ENCODE measurements at places on chromosomes 4 and X.

- no peak for DNase-seq
These were observed 36.7 kb downstream of the KLF8 start for GRCh38 chrX:56268888-56269287.

GRCh38 chr4:101791182-101791558 lies 640 bp downstream of the BANK1 start:
- peak; percentile 1 for DNase-seq

- DNase-seq, result no peak
These were observed 267.4 kb downstream of the RAPGEF2 start for GRCh38 chr4:159370286-159370685.

- no peak for DNase-seq
These were observed 21.9 kb downstream of the L1CAM start for GRCh38 chrX:153864101-153864500.

- DNase-seq, result no peak
These were observed 126.5 kb upstream of the INTU start for GRCh38 chr4:127506283-127506682.

DNA sequence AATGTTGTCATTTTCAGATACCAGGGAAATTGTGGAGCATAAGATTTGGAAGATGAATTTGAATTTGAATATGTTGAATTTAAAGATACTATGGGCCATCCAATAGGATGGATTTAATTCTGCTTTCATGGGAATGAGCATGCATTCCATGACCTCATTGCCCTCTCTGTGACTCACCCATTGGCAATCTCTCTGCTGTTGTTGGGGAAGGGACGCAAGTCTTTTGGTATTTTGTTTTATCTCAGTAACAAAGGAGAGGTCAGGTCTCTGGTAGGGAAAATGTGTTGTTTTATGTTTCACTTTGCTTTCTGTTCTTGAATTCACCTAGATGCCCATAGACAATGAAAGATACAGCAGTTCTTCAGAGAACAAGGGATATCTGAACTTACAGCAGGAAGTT lies 42.1 kb upstream of the MAGEA4 start:
- DNase-seq, result no peak

- DNase-seq, result no peak
These were observed 2.4 kb downstream of the SPRY1 start for GRCh38 chr4:123398853-123399626.

GRCh38 chr4:139770361-139770760 lies 104.7 kb downstream of the MGST2 start:
- no peak for DNase-seq

- DNase-seq, result no peak
These were observed 28.6 kb downstream of the CLNK start for GRCh38 chr4:10655968-10656367.

DNA sequence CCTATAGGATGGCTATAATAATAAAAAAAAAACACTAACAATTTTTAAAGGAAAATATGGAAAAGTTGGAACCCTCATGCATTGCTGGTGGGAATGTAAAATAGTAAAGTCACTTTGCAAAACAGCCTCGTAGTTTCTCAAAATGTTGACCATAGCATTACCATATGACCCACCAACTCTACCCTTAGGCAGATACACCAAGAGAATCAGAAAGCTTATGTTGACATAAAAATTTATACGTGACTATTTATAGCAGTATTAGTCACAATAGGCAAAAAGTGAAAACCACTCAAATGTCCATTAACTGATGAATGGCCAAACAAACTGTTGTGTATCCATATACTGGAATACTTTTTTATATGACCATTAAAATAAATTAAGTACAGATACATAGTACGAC lies 19.8 kb upstream of the FAM241A start:
- no peak for DNase-seq

DNA sequence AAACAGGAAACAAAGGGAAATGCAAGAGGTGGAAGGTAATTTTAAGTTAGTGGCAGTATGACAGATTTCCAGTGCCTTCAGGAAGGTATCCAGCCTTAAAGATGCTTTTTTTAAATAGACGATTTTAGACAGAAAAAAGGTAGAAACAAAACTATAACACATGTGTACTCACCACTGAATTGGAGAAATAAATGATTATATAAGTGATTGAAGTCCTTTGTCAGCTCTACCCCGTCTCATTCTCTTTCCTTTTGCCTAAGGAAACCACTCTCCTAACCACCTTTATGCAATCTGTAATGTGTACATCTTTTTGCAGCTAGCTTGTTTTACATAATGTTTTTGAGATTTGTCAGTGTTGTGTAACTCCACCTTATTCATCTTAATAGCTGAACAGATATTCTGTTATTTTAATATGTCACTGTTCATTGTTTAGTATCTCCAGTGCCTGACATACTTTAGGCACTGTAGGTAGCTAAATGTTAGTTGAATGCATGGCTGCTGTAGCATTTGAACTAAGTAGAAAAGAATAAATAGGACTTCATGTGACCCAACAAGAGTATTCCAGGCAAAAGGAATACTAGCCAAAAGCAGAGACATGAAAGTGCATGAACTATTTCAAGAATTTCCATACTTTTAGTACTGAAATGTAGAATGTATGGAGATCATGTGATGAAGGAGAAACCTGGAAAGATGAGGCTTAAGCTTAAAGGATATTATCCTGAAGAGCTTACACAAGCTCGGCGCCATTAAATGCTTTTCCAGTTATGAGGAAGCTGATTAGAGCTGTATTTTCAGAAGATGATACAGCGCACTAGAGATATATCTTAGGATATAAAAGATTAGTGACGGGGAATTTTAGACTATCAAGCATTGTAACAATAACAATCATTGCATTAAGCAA lies 865 bp downstream of the FAM200B start:
- DNase-seq, result no peak

DNA sequence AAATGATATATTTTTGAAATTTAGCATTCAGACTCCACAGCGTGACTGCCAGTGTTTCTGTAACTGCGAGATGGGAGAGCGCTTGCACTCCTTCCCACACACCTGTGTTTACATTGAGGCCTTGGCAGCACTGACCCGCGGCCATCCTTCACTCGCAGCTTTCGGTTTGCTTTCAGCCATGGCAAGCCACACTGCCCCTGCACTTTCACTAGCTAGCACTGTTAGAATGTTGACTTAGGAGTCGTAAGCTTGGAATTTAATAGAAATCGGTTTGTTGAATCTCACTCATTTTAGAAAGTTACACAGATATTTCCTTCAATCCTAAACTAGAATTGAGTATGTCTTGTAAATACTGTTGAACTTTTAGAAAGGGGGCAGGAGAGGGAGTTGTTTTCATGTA lies 136.2 kb downstream of the CFAP299 start:
- DNase-seq, result peak; percentile 58

GRCh38 chr4:83603129-83603528 lies 67.2 kb downstream of the GPAT3 start:
- no peak for DNase-seq

GRCh38 chr4:6875431-6875831 lies 34.2 kb upstream of the TBC1D14 start:
- no peak for DNase-seq

- DNase-seq, result no peak
These were observed 49.7 kb downstream of the FAM9B start for GRCh38 chrX:8984231-8984630.

- no peak for DNase-seq
These were observed 1.4 kb downstream of the APLN start for GRCh38 chrX:129653181-129653970.

- DNase-seq, result no peak
These were observed 206.4 kb downstream of the KLHL13 start for GRCh38 chrX:117910216-117910615.

DNA sequence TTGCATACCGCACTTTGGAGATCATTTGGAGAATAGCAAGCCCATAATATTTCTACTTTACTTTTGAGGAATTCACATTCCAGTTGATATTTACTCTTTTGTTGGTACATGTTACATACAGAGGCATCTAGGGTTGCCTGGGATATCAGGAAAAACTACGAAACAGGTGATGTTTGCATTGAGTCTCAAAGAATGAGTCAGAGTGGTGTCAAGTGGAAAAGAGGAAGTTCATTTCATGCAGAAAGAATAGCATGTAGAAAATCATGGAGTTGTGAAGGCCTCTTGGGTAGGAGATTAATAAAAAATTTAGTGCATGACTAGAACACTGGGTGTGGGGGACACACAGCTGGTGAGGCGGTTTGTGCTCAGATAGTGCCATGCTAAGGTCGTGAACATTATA lies 33.5 kb upstream of the ELOVL6 start:
- no peak for DNase-seq

- DNase-seq, result no peak
These were observed at the start of gene ADAD1 for GRCh38 chr4:122378711-122379110. Gene ADAD1 (plus strand): TSS chr4:122379011. CDS start chr4:122380070, 1,059 bp downstream.

DNA sequence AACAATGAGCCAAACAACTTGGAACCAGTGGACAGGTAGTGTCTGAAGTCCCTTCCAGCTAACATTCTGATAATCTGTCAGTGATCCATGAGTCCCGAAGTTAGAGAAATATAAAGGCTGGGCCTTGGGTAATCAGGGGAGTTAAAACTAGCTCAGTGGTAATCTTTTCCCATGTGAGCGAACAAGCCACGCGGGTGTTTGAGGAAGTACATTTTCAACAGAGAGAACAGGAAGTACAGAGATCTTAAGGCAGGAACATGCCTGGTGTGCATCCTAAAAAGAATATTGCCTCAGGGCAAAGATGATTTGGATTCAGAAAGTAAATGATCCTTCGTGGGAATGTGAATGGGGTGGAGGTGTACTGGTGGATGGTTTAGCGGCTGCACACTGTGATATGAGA lies 42.9 kb downstream of the FNIP2 start:
- no peak for DNase-seq

GRCh38 chrX:20594985-20595384 lies 328.3 kb upstream of the RPS6KA3 start:
- no peak for DNase-seq

GRCh38 chr4:6957994-6958393 lies 48.4 kb downstream of the TBC1D14 start:
- no peak for DNase-seq

DNA sequence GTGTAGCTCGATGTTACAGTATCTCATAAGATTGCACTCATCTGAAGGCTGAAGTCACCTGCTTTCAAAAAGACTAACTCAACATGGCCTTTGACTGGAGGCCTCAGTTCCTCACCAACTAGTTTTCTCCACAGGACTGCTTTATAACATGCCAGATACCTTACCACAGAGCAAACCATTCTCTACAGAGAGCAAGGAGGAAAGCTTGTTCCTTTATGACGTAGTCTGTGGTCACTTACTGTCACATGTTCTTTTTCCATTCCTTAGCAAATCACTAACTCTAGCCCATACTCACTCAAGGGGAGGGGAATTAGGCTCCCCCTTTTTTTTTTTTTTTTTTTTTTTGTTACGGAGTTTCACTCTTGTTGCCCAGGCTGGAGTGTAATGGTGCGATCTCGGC lies 3.2 kb downstream of the THAP9 start:
- no peak for DNase-seq

GRCh38 chrX:16639966-16640365 lies 10.0 kb upstream of the S100G start:
- no peak for DNase-seq

DNA sequence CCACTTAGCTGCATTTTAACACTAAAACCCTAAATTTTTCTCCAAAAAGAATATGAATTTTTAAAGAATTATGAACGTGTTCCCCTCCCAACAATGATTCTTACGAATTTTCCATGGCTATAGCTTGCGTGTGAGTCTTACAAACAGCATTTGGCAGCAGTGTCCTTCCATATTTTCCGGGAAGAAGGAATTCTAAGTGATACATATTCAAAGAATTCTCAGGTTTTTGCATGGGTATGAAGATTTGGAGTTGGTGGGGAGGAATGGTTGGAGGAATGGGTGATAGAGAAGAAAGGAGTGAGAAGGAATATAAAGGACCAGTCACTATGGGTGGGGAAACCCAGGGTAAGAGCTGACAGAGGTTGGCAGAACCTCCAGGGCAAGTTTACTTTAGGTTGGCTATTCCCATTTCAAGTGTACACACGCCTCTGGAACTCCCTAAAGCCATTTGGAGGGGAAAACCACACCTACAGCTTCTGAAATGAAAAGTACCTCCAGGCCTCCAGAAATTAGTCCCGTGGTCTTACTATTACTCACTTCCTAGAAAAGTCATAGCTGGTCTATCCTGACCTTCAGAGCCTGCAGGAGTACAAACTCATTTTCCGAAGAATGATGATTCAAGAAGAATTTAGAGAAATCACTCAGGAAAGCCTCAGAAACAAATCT lies 420.8 kb upstream of the DIPK2B start:
- DNase-seq, result no peak

DNA sequence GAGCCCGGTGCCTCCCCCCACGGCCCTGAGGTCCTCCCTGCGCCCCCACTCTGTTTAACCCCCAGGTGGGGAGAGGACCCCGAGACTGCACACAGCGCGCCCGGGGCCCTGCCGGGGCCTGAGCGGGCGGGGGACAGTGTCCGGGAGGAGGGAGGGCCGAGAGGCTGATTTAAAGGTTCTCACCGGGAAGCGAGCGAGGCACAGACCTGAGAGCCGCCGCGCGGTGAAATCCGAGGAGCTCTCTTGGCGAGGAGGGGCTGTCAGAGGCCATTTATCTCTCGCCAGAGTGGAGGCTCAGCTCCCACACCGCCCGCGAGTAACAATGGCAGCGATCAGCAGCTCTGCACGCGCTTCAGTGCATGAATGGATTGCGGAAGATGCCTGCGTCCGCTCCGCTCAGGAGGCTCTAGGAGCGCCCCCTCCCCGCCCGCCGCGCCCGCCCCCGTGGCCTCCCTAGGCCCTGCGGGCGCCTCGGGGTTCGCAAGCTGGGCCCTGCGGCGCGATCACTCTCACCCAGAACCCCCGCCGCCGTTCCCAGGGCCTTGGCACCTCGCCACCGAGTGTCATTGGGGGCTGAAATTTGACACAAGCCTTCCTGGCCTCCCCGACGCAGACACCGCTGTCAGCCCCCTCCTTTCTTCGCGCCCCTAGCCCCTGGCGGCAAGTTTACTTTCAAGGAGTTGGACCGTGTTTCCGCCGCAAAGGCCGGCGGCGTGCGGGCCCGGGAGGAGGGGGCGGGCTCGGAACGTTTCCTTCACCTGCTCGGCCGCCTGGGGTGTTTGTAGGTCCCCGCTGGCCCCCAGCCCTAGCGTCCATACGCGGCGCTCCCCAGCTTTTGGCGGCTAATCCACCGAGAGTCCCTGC lies 48.7 kb upstream of the BCOR start:
- DNase-seq, result peak; percentile 43

Measured in NCI-H510A (cell line).